ENCODE measurements at places on chromosomes 12 and 14.

GRCh38 chr14:34387974-34388516 is 74.0 kb downstream of the SPTSSA start:
- no peak for DNase-seq

GRCh38 chr14:75128596-75128990 is 1.7 kb upstream of the NEK9 start:
- DNase-seq: no peak

DNA sequence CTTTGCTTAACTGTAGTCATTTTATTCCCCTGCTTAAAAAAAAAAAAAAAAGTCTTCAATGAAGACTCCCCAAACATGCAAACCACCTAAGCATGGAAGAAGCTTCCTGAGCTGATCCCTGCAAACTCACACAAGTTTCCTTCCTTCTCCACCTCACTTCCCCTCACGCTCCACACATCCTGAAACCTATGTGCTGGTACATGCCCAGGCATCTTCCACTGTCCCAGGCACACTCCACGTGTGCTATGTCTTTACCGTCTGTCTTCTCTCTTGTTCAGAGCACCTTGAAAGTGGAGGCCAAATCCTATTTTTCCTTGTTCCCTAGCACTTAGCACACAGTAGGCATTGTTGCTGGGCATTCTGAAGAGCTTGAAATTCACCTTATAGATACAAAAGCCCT is 13.4 kb downstream of the LRIG3 start:
- DNase-seq: no peak

DNA sequence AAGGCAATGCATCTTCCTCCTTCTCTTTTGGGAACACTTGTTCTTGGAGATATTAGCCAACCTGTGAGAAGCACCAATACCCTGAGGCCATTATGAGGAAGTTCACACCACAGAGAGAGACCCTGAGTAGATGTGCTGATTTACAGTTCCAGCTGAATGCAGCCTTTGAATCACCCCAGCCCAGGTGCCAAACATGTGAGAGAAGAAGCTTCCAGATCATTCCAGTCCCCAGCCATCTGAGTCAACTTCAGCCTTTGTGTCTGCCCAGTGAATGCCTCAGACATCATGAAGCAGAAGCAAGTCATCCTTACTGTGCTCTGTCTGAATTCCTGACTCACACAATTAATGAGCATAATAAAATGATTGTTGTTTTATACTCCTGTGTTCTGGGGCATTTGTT is 25.1 kb downstream of the C12orf42 start:
- DNase-seq: no peak

- DNase-seq: no peak
These were observed 2.6 kb downstream of the SVOP start for GRCh38 chr12:109018296-109018695.

- peak; percentile 73 for DNase-seq
These were observed 12.9 kb downstream of the SPRYD3 start for GRCh38 chr12:53065975-53066931.

GRCh38 chr12:82216475-82216874 is 141.7 kb downstream of the CCDC59 start:
- no peak for DNase-seq

DNA sequence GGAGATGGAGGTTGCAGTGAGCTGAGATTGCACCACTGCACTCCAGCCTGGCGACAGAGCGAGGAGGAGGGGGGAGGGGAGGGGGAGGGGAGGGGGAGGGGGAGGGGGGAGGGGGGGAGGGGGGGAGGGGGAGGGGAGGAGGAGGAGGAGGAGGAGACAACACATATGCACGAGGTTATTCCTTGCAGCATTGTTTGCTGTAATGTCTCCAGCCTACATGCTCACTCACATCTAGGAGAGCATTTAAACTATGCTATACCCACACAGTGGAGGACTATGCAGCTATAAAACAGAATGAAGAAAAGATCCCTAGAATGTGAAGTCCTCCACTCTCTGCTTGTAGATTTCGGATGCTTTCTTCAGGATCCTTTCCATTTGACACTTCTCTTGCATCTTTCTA is 3.5 kb upstream of the HIGD1C start:
- no peak for DNase-seq

- DNase-seq: no peak
These were observed 2.9 kb downstream of the RNF212B start for GRCh38 chr14:23240661-23241060.

DNA sequence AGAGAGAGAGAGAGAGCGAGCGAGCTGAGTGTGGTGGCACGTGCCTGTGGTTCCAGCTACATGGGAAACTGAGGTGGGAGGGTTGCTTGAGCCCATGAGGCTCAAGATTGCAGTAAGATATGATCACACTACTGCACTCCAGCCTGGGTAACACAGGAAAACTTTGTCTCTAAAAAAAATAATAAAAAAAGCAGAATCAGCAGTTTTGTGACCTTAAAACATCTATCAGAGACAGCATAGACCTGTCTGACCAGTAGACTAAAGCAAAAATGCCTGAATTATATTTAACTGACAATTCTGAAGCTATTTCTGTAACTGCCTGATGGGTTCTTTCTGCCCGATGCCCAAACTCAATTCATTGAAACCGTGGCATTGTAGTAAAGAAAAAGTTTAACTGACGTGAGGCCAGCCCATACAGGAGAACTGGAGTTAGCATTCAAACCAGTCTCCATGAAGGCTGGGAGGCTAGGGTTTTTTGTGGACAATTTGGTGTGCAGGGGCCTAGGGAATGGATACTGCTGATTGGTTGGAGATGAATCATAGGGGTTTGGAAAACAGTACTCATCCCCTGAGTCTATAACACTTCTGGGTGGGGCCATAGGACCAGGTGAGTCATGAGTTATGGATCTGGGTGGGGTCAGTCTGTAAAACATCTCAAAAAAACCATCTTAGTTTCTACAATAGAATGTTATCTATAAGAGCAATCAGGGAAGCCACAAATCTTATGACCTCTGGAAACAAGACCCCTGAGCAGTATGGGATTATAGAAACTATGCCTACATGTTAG is 8.0 kb upstream of the RASSF8 start:
- no peak for DNase-seq

GRCh38 chr12:50725011-50725942 is 38.6 kb upstream of the ATF1 start:
- DNase-seq: no peak

GRCh38 chr12:51270067-51270950 is at the start of gene SMAGP:
Gene SMAGP, minus strand, starts transcription at chr12:51270415. Its CDS starts 1,137 bp downstream, at chr12:51269278.
- DNase-seq: no peak

DNA sequence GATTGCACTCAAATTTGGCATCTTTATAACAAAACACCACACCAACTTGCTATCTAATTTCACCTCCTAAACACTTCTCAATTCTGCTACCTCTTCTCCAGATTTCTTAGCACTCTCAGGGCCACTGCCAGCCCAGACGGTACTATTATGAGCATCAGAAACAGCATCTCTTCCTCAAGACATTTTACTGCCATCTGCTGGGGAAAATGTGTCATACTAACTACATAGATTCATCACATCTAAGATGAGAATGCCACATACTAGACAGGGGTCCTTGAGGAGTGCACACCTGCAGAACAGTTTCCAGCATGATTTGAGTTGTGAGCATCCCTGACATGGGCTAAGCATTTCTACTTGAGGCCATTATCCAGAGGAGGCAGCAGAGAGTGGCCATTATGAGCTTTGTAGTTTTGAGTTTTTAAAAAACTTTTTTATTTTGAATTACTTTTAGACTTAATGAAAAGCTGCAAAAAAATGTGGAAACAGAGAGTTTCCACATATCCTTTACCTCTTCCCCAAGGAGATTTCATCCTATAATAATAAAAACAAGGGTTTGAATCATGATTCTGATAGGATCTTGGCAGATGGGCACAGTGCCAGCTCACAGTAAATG is 15.1 kb upstream of the GRIP1 start:
- peak; percentile 18 for DNase-seq

DNA sequence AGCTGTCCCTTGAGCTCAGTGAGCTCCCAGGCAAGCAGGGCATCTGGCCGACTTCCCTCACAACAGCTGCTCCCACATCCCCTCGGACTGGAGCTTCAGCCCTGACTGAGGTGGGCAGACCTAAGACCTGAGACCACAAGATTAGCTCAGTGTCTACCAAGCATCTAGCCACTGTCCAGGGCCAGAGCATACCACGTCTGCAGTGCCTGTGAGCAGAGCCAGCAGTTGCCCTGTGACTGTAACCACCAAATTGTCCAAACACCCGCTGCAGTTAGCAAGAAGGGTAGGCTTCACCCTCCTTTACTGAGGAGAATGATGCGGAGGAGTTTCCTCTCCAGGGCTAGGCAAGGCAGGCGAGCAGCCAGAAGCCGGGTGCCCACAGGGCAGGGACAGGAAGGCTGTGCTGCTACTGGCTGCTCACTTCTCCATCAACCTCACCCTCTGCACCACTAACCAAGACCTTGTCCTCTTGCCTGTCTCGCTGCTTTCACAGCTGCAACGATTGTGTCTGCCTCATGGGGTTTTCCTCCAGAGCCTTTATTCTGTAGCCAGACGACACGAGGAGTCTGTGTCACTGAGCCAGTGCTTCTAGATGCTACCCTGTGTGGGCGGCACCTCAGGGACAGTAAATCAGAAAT is 53.9 kb downstream of the ANAPC7 start:
- no peak for DNase-seq

- DNase-seq: no peak
These were observed 40.7 kb upstream of the HDAC7 start for GRCh38 chr12:47860279-47860841.

DNA sequence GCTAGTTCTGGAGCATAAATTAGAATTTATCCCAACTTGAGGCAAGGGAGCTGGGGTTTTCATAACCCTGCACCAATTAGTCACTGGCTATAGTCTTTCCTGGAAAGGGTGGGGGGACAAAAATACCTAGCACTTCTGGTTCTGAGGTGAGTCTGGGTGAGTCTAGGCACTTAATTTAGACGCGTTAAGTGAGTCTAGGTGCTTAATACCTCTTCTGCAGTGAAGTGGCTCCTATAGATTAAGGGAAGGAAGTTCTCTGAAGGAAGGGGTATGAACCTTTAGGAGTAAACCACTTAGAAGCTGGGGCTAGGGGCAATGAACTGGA is 251.7 kb downstream of the EFCAB11 start:
- DNase-seq: no peak

GRCh38 chr14:59148334-59148900 is 40.0 kb upstream of the DAAM1 start:
- DNase-seq: peak; percentile 7

DNA sequence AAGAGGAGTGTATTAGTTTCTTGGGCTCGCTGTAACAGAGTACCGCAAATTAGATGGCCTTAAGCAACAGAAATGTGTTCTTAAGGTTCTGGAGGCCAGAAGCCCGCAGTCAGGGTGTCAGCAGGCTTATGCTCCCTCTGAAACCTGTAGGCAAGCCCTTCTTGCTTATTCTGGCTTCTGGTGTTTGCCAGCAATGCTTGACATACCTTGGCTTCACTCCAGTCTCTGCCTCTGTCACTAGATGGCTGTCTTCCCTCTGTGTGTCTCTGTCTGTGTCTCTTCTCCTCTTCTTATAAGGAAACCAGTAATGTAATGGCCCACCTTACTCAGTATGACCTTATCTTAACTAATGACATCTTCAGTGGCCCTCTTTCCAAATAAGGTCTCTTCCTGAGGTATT is 85.1 kb downstream of the DERA start:
- no peak for DNase-seq

GRCh38 chr12:73362666-73363065 is 1090.5 kb downstream of the TRHDE start:
- no peak for DNase-seq

GRCh38 chr12:10171973-10172728 is at the start of gene OLR1:
Gene OLR1, minus strand, starts transcription at chr12:10172132. Its CDS starts 55 bp downstream, at chr12:10172077.
- DNase-seq: no peak

DNA sequence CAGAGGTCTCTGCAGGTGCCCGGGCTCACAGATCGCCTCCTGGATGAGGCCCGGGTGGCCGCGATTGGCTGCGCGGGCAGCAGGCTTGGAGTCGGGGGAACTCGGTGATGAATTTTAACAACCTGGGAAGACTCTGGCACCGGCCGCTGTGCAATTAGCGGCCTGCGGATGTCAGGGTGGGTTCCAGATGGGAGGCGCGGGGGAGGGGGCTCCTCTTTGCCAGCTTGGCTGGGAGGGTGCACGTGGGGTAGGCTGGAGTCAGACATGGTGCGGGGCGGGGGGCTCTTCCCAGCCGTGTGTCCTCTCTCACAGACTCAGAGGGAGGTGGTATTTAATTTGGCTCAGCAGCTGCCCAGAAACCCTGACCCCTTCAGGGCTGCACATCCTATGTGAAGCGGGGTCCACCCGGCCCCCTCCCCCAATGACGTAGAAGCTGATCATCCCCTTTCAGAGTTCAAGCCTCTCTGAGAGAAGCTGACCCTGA is 81.4 kb downstream of the KIF26A start:
- DNase-seq: no peak

DNA sequence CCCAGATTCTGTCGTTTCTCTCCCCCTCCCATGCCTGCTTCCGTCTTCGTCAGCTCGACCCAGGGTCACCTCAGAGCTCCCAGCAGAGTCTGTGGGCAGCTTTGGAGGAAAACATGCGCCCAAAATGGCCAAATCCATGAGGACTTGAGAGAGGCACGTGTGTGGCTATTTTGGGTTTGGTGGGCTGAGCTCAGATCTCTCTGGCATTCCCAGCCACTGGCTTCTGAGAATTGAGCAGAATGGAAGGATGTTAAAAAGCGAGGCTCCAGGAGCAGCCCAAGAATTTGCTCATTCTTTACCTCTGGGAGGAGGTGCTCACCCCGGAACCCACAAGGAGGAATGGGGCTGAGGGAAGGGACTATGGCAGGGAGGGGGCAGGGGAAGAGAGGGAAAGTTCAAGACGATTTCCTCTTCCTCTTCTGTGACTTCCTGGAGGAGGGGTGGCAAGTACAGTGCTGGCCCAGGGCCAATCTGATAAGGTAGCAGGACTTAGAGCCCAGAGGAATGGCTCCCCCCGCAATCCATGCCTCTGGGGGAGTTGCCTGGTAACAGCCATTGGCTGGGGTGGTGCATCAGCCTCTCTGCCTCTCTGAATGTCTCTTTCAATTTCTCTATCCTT is 20.1 kb downstream of the TSPAN9 start:
- no peak for DNase-seq

DNA sequence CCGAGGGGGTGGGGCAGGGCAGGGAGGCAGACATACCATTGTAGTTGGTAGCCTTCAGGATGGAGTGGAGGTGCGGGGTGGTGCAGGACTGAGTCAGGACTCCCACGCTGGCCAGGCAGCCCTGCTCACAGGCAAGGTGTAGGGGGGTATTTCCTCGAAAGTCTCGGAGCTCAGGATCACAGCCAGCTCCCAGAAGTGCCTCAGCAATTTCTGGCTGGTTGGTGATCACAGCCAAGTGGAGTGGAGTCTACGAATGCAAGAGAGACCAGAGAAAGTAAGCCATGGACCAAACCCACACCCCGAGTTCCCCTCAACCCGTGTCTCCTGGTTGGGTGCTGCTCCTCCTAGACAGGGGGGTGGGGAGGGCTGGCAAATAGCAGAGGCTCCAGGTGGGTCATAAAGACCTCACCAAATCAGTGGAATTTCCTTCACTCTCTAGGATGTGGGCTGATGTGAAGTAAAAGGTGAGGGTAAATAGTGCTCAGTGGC is 1.4 kb downstream of the NFKBIA start:
- DNase-seq: no peak

GRCh38 chr14:28120391-28120790 is 646.2 kb upstream of the FOXG1 start:
- no peak for DNase-seq

Measured in memory B cell (primary cell).